ENCODE measurements at places on chromosomes 7 and 10.
A peak's percentile ranks its signal among the peaks of the same experiment; 100 is the strongest.

GRCh38 chr7:124813994-124814798 is 48.6 kb upstream of the GPR37 start:
- DNase-seq = no peak

GRCh38 chr7:24659505-24659904 is 86.3 kb downstream of the PALS2 start:
- DNase-seq = no peak

- no peak for DNase-seq
Measured at GRCh38 chr7:106277976-106278375, 6.8 kb downstream of the NAMPT start.

DNA sequence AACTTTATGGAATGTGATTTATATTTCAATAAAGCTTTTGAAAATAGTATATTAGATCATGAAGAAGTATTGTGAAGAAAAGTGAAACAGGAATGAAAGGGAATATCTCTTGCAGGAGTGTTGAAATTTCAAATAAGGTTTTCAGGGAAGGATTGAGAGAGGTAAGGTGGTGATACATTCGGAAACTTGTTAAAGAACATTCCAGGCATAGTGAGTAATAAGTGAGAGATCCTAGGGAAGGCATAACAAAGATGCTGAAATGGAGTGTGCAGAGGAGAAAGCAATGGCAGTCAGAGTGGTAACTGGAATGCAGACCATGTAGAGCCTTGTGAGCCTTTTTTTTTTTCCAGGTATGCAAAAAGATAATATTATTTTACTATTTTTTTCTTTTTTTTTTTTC is 4.1 kb downstream of the OR9A4 start:
- no peak for DNase-seq

DNA sequence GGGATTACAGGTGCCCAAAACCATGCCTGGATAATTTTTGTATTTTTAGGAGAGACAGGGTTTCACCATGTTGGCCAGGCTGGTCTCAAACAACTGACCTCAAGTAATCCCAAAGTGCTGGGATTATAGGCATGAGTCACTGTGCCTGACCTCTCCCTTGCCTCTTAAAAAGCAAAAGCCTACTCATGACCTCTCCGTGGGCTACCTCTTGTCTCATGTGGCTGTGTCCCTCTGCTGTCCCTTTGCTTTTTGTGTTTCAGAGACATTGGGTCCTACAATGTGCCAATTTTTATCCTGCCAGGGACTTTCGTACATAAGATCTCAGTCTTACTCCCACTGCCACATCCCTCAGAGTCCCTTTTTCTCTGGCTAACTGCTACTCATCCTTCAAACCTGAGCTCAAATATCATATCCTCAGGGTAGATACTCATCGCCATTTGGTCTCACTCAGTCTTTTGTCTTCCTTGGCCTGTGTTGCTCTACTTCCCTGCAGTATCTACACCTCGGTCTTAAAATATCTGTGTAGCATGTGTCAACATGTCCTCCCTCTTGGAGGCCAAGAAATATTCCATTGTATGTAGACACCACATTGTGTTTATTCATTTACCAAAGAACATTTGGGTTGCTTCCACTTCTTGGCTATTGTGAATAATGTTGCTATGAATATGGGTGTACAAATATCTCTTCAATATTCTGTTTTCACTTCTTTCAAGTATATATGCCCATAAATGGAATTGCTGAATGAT is 465.0 kb upstream of the KLF6 start:
- DNase-seq = no peak

DNA sequence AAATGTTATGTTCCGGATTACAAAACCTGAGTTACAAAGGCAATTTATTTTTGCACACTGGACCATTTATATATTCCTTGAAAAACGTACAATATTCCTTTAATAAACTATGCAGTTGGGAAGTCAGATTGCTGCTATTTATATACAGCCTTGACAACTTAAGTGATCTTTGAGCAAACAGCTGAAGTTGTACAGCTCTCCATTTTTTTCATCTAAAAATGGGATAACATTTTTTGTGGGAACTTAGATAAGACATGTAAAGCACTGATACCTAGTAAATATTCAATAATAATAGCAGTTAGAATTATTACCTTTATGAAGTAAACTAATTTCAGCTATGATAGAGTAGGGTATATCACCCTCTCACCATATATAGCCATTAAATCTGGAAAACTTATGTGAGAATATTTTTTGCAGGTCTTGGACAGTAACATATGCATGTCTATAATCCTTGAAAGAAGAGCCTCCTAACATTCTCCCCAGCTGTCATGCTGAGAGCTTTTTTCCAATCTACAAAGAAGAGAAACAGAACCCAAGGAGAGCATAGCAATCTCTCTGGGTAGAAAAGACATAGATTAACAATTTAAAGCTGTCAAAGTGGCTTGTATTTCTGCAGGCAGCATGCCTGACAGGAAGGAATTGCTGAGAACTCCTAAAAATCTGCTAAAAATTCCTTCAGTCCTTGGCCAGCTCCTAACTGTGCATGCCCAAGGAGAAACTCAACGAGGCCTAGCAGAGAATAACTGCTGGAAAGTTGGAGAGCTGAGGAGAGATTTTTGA is 326.0 kb downstream of the CRPPA start:
- no peak for DNase-seq

GRCh38 chr10:18401416-18402195 is 249.8 kb downstream of the NSUN6 start:
- DNase-seq = no peak

DNA sequence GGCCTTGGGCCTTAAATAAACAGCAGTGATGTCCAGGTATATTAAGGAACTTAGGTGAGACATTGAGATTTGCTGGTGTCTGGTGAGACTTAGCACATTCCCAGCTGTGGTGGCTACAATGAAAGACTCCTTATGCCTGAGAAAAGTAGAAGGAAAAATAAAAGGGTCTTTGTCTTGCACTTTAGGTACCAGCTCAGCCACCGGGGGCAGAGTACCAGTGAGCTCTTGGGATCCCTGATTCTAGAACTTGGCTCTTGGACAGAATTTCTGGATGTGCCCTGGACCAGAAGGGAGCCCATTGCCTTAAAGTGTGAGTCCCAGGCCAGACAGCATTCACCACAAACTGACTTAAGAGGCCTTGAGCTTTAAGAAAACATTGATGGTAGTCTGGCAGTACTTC is 1038.7 kb downstream of the SORCS3 start:
- no peak for DNase-seq

DNA sequence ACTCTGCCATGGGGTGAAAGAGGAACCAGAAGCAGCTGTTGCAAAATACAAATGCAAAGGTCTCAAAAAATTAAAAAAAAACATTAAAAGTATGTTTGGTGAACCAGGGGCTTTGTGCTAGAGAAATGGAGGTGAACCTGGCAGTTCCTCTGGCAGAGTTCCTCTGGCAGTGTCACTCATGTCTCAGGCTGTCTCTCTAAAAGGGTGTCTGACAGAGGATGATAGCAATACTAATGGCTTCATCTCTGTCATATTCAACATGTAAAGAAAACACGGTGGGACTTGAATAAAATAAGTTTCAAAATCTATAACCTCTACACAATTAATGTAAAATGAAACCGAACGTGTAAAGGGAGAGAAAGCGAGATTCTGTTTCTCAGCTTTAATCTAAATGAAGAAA is 375.7 kb upstream of the VWC2 start:
- DNase-seq = no peak

DNA sequence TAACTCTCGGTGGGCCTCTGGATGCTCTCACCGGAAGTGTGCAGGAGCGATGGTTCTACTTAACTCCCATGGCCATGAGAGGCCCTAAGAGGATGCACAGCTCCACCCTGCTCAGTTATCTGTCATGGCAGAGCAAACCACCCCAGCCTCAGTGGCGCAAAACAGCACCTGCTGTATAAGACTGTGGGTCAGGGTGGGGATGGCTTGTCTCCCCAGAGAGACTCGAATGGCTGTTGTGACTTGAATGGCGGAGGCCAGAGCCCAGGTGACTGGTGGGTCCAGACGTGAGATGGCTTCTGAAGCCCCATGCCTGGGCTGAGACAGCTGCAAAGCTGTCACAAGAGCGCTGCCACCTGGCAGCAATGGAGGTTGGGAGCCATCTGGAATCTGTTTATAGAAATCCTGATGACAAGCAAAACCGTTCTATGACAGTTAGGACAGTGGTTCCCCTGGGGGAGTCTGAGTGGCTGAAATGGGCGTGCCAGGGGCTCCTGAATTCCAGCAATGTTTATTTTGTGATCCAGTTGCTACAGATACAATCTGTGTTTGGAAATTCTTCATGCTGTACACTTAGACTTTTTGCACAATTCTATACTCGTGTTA is 490.5 kb downstream of the TCERG1L start:
- DNase-seq = no peak

- DNase-seq = no peak
Measured at GRCh38 chr7:74362266-74362665, 73.1 kb downstream of the CLIP2 start.

GRCh38 chr10:97197030-97197500 is 11.3 kb upstream of the SLIT1 start:
- DNase-seq = no peak

DNA sequence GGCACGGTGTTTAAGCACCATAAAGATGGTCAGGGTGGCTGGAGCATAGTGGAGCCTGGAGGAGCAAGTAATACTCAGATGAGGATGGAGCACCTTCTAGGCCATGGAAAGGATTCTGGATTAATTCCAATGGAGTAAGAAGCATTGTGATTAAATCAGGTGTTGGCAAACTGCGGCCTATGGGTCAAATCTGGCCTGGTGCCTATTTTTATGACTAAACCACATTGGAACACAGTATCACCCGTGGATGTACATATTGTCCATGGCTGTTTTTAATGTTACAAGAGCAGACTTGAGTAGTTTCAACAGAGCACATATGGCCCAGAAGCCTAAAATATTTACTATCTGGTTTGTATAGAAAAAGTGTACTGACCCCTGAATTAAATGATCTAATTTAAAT is 49.9 kb upstream of the TMEM248 start:
- no peak for DNase-seq

DNA sequence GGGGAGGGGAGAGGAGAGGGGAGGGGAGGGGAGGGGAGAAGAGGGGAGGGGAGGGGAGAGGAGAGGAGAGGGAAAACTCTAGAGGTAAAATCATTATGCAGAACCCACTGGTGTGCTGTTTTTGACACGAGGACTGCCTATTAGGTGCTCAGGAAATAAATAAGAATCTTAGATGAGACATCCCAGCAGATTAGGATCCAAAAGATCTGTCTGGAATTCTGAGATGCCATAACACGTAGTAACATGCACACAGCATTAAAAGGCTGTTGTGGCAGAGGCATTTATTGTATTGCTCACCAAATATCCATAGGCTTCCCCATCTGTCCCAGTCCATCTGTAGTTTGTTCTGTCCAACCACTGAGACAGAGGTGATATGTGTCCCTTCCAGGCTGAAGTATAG is 40.8 kb upstream of the KMT2E start:
- no peak for DNase-seq

- DNase-seq = no peak
Measured at GRCh38 chr10:117170244-117170643, 27.0 kb upstream of the KCNK18 start.

DNA sequence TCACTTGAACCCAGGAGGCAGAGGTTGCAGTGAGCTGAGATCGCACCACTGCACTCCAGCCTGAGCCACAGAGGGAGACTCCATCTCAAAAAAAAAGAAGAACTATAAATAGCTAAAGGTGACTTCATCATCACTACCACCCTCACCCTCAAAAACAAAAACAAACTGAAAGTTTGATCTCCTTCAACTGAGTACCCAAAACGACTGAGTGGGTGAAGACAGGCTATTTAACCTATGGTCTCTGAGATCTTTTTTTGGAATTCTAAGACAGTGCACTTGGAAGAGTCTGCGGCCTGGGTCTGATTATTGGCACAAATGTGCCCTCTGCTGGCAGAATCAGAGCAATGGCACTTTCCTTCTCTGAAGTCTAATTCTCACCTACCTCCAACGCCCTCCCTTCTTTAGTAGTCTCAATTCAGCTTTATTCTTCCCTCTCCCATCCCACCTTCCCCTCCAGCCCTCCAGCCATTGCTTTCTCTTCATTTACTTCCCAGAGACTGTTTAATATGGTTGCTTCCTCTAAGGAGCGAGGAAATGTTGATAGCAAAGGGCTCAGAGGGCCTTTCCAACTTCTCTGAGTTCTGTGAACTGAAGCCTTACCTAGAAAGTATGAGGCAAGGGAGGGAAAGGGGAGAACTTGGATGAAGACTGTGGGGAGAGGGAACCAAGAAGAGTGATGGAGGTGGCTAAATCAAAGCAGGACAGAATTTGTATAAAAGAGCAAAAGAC is 2.9 kb upstream of the MYOZ1 start:
- DNase-seq = peak; percentile 65

- DNase-seq = no peak
Measured at GRCh38 chr10:106706127-106706526, 458.4 kb downstream of the SORCS1 start.

DNA sequence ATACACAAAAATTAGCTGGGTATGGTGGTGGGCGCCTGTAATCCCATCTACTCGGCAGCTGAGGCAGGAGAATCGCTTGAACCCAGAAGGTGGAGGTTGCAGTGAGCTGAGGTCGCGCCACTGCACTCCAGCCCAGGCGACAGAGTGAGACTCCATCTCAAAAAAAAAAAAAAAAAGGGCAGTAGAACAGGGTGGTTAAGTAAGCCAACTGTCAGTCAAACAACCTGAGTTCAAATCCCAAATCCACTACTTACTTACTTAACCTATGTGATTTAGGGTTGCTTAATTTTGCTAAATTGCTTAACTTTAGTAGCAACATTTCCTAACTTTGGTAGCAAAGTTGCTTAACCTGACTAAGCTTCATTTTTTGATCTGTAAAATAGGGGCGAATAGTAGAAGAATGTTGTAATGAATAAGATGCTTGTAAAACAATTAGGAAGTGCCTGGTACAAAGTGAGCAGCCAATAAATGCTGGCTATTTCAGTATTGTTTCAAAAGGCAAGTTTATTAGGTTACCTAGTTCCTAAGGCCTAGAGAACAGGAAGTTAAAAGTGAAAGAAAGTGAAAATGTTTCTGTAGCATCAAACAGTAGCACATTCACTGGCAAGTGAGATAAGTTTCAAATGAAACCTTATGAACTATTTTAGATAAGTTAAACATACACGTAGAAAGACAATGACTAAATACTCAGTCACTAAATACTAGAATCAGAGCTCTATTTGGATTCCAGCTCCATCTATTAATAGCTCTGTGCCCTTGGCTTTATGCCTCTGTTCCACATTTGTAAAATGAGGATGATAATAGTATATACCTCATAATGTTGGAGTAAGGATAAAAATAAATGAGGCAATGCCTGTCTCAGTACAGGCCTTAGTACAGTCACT is 64.3 kb downstream of the HOXA1 start:
- DNase-seq = no peak

- no peak for DNase-seq
Measured at GRCh38 chr7:79453266-79453557, 255 bp downstream of the MAGI2 start.

- no peak for DNase-seq
Measured at GRCh38 chr10:83990126-83990525, 149.2 kb upstream of the GHITM start.

- DNase-seq = no peak
Measured at GRCh38 chr7:15855525-15856109, 169.1 kb upstream of the MEOX2 start.

DNA sequence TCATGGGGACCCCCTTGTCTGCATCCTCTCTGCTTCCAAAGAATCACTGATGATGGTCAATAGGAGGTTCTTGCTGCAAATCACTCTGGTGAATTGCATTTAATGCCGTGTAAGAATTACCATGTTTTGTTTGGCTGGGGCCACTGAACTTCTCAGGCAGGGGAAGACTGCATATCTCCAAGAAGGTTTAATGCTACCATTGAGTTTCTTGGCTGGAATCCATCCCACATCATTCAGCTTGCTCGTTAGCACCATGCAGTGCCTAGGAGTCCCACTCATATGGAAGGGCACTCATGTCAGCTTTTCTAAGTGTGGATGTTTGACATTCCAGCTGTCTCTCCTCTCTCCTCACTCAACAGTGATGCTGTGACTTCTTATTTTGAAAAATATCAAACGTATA is 50.2 kb upstream of the BAMBI start:
- no peak for DNase-seq
